Ureter (tissue), 1 donor: ENCODE measurements at places on chromosomes 1 and 21.

GRCh38 chr1:240784776-240785175 lies 172.8 kb upstream of the GREM2 start:
- no peak for DNase-seq

DNA sequence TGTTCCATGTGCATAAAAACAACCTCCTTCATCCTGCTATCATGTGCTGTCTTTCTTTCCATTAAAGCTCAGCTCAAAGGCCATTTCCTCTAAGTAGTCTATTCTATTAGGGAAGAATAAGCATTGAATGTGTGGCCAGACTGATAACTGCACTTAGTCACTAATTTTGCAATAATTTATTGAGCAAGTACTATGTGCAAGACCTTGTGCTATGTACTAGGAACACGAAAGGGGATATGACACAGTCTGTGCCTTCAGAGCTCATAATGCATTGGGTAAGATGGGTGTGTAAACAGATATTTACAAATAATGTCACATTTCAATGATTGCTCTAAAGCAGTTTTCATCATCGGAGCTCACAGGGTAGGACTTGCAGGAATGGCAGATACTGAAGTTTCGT lies 54.2 kb downstream of the NMNAT2 start:
- no peak for DNase-seq

DNA sequence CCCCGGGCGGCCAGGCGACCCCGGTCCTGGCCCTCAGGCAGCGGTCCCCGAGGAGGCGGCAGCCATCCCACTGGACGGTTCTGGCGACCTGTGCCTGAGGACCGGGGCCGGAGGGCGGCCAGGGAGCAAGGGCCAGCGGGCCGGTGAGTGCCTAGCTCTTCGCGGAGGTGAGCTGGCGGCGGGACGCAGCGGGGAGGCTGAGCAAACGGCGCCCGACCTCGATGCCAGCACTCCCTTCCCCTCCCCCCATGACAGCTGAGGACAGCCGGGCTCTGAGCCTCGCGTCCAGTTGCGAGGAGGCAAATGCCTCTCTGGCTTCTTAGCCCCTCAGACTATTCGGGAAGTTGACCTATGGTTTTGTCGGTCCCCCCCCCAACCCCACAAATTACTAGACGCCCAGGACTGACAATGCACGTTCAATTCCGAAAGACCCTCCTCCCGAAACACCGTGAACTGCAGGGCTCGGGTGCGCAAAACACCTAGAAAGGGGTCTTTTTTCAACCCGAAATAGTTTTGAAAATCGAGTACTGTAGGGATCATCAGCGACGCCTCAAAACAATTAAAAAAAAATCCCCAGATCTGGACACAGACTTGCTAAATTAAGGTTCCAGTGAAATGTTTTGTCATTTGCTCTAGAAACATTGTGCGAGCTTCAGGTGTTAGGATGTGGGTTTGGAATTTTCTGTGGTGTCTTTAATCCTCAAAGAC lies 8.3 kb downstream of the CDKN2C start:
- DNase-seq = peak; percentile 61

DNA sequence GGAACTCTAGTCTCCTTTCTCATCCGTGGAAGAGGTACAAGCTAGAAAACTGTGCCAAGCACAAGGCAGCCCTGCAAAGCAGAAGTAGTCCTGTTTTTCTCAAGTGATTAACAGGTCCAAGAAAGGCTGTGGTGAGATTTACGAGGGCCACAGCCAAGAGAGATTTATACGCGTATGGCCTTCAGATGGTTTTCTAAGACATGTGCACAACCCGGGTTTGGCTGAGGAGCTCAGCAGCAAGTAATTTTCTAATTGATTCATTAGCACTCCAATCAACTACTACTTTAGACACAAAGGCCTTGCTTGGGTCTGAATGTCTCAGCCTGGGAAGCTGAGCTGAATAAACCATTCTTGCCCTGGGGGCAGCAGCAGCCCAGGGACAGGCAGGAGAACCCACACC lies 55.8 kb downstream of the SSBP3 start:
- no peak for DNase-seq

DNA sequence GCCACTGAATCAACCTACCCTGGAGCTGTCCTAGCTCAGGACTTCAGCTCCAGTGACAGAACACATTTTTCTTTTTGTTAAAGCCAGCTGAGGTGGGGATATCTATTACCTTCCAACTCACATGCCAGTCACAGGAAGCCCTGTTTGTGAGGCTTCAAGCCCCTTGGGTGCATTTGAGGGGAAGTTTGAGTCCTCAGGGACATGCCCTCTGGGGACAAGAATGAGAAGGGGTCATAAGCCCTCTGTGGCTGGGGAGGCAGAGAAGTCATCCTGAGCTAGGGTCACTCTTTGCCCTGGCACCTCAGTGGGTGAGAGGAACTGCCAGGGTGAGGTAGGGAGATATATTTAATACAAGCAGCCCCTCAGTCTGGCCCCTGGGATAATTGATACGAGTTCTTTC lies 33.5 kb upstream of the CLDN14 start:
- no peak for DNase-seq

DNA sequence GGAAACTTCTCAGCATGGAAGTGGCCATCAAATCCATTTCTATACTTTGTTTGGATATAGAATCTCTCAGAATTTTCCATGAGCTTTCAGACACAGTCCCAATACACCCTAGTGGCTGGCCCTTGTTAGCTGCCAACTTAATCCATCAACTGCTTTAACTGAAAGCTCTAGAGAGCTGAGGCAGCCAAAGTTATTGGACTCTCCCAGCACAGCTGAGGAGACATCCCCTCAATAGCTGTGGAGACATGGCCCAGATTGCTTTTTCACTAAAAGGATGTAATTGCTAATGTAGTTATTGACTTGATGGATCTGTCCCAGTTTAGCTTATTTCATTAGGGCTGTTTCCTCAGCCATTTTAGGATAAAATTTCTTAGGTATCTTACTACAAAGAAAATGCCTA lies 94.8 kb upstream of the PRMT6 start:
- no peak for DNase-seq

- no peak for DNase-seq
Observed at GRCh38 chr1:151235235-151235634, 19.3 kb upstream of the PSMD4 start.

DNA sequence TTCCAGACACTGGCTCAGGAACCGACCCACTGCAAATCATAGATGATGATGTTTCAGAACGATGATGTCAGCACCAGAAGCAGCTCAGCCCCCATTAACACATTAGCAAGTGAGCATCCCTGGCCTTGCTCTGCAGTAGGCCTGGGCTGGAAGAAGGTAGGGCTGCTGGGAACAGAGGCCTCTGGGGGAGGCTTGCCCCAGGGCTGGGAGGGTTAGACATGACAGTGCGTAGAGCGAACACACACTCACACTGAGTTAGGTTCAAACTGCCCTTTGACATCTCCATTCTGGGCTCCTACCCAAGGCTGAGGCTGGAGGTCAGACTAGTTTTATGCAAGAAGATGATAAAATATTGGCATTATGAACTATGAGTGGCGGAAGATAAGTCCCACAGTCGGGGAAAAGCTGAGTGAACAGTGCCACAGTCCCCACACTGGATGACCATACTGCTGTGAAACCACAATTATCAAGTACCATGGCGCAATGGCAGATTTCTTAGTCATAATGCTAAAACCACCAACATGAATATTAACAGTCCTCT lies 91.1 kb downstream of the DMRTB1 start:
- DNase-seq = no peak

- no peak for DNase-seq
Observed at GRCh38 chr1:30200161-30200560, 523.2 kb downstream of the MATN1 start.
